ENCODE measurements at places on chromosomes 13 and 19.

GRCh38 chr13:27161980-27162379 is 9.6 kb downstream of the USP12 start:
- DNase-seq = no peak

GRCh38 chr19:38869160-38869835 is 8.8 kb downstream of the RINL start:
- no peak for DNase-seq

- DNase-seq = peak; percentile 81
Observed at GRCh38 chr19:41951686-41952172, 7.4 kb downstream of the RABAC1 start.

GRCh38 chr13:111658145-111659100 is 338.0 kb downstream of the TEX29 start:
- DNase-seq = peak; percentile 83

DNA sequence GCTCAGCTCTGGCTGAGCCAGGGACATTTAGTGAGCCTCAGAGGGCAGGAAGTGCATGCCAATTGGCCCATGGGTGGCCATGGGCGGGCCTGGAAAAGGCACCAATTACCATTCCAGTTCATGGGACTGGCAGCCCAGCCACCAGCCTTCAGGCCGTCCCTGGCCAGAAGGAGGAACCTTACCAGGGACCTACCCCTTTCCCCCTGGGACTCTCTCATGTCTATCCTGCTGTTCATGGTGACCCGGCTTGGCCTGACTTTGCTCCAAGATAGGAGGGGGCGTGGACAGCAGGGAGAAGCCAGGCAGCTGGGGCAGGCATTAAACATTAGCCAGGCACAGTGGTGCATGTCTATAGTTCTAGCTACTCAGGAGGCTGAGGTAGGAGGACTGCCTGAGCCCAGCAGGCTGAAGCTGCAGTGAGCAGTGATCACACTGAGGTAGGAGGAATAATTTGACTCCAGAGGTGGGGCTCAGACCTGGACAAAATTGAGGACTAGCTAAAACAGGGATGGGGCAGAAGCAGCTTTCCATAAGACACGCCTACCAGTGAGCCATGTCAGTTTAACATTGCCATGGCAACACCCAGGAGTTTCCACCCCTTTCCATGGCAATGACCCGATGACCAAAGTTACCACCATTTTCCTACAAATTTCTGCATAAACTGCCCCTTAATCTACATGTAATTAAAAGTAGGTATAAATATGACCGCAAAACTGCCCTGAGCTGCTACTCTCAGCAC is 14.3 kb upstream of the ZNF426 start:
- no peak for DNase-seq

DNA sequence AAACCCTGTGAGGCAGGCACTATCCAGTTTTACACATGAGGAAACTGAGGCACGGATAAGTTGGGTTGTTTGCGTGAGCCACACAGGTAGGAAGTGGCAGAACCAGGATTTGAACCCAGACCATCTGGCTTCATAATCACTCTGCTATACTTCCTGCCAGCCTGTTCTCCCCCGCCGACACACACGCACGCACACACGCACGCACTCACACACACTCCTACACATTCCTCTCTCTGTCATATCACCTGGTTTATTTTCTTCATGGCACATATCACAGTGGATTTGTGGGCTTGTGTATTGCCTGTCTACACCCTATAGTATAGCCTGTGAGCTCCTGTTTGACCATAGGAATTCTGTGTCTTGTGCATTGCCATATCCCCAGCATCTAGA is 140.0 kb downstream of the SIPA1L3 start:
- DNase-seq = no peak

DNA sequence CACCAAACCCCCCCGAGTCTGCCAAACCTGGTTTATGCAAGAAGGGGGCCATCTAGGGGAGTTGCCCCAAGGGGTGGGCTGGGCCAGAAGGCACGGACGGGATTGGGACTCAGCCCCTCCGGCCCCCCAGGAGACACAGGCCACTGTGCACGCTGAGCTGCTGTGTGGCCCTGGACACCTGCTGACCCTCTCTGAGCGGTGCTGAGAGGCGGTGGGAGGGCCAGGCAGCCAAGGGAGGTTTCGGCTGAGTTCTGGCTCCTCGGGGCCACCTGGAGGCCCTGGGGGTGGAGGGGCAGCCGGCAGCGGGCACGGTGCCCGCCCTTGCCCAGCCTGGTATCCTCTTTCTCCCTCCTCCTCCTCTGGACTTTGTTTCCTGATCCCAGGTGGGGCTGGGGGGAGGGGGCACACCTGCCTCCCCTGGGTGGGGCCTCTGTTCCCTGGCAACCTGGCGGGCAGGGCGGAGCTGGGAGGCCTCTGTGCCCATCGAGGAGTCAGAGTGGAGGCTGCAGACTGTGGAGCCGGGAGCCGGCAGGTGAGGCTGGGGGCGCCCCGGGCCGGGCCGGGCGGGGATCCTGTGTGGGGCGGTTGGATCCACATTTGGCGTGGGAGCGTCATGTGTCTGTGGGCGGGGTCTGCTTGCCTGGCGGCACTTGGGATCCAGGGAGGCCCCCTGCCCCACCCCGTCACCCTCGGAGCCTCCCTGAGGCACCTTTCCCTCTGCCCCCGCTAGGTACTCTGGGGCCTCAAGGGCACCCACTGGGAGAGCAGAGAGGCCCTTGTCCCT is at the start of gene MISP:
TSS of gene MISP (plus strand) at position 473 of the 784 bp plus-strand sequence. CDS start 5,835 bp downstream, outside the sequence.
- DNase-seq = no peak

GRCh38 chr19:28359431-28360414 is 853.2 kb downstream of the UQCRFS1 start:
- DNase-seq = no peak

DNA sequence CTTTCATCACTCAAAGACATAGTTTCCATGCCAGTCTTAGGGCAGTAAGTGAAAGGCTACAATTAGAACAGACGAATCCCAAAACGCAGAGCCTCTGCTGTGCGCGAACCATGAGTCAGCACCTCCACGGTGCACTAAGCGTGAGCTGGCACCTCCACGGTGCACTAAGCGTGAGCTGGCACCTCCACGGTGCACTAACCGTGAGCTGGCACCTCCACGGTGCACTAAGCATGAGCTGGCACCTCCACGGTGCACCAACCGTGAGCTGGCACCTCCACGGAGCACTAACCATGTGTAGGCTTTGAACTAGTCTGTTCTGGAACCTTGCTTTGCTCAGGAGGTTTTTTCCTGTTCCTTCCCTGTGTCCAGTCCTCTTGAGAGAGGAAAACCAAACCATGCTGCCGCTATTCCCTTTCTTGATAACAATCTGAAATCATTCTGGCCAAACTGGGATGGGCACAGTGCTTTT is 120.6 kb downstream of the IRS2 start:
- DNase-seq = no peak

- no peak for DNase-seq
Observed at GRCh38 chr19:5321851-5322681, 18.5 kb downstream of the PTPRS start.

DNA sequence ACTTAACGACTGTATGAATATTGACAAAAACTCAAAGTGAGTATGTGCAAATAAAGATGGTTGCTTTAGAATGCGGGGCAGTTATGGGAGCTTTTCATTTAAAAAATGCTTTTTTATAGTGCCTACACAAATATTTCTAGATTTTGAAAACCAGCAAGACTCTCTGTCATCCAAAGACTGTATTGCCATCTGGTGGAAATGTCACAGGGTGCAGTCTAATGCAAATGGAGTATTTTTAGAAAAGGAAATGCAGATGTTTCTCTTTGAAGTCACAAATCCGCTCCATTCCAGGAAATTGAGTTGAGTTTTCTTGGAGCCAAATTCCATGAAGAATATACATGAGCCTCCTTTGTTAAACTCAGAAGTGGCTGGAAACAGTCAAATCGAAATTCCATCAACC is 2.3 kb upstream of the C1QTNF9B start:
- DNase-seq = peak; percentile 62

DNA sequence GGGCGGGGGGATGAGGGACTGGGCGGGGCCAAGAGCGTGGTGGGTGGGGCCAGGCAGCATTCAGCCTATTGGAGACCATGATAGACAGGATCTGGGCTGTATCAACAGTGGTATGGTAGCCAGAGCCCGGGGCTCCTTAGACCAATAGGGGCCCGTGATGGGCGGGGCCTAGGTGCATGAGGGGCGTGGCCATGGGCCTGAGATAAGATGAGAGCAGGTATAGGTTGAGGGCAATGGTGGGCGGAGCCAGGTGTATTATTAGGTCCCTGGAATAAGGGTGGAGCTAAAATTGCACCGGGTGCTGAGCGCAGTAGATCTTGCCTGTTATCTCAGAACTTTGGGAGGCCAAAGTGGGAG is 5.3 kb downstream of the ABCA7 start:
- no peak for DNase-seq

DNA sequence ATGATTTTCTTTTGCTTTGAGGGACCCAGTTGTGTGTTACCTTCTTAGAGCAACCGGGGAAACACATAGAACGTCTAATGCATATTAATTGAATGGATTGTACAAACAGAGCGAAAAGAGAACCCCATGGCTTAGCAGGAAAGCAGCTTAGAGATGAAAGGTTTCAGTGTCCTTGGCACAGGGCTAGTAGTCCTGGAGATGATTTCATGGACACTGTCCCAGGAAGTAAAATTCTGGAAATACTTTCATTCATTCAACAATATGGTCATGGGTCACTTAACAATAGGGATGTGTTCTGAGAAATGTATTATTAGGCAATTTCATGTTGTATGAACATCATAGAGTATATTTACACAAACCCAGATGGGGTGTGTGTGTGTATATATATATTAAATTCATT is 9.7 kb upstream of the FUT2 start:
- peak; percentile 42 for DNase-seq

DNA sequence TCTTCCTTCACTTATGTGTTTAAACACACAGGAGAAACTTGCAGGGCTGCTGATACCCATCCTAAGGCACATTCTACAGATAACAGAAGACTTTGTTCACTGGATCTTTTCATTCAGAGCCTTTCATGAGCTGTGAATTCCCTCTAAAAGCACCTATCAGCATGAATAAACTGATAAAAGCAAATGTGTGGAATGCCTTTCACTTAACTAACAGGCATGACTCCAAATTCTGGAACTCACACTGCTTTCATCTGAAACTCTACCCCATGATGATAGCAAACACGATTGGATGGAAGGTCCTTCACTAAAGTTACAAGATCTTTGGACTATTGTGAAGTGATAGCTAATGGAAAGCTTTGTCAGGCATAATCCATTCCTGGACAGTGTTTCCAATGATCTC is 457.3 kb downstream of the EFNB2 start:
- no peak for DNase-seq

DNA sequence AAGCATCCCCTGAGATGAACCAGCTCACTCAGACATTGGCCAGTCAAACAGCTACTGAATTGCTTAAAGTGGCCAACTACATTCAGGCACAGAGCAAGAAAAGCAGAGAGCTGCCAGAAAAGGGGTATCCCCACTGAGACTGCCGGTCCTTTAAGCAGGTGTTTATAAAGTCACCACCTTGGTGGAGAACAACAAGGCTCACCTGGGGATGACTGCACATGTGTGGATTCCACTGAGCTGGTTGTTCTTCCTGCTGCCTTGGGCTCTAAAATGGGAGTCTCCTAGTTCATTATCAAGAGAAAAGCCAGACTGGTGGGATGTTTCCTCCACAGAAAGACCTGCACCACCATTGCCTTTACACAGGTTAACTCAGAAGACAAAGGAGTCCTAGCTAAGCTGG is 51.8 kb upstream of the IPO5 start:
- no peak for DNase-seq

DNA sequence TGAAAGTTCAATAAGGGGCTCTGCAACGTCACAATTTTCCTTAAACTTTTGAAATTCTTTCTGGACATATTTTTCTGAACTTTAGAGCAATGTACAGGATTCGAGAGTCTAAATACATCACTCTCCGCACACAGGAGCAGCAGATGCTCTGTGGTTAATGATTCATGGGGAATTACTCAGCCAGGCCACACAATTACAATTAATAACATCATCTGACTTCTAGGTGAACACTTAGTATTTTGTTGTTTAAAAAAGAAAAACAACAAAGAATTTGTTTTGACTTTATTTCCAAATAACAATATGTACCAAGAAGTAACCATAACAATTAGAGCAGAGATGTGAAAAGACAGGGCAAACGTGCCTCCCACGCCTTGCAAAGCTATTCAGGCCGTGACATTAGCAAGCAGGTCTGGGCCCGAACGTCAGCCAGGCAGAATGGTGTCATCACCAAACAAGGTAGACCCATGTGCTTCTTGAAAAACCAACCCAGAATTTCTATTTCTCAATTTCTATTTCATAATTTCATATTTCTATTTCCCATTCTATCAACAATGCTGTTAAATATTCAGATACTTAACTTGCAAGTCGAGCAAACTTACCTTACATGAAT is 236.3 kb downstream of the COL4A1 start:
- no peak for DNase-seq

GRCh38 chr13:59671881-59672280 is 491.8 kb downstream of the DIAPH3 start:
- no peak for DNase-seq

- no peak for DNase-seq
Observed at GRCh38 chr19:40344422-40344821, 3.8 kb downstream of the C19orf47 start.

GRCh38 chr19:47227352-47228167 is 3.4 kb downstream of the BBC3 start:
- DNase-seq = peak; percentile 69

- DNase-seq = no peak
Observed at GRCh38 chr19:34671972-34672371, 5.0 kb downstream of the SCGB2B2 start.

GRCh38 chr13:74246487-74246886 is 112.3 kb upstream of the KLF12 start:
- peak; percentile 18 for DNase-seq

DNA sequence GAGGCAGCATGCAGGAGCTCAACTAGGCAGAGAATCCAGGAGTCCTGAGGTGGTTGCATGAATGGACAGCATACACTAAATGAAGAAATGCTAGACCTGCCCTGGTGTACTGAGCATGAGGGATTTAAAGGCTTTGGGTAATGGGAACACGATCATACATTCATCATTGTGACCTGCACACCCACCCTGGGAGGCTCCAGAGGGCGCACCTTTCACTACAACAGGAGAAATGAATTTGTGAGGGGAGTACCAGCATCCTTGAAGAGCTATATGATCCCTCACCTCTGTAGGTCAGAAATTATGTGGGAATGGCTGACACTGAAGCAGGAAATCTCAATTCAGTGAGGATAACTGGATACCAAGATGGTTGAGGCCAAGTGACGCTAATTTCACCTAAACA is 8.9 kb downstream of the KLK2 start:
- no peak for DNase-seq

GRCh38 chr19:38277969-38278680 is 13.8 kb downstream of the SPINT2 start:
- no peak for DNase-seq

GRCh38 chr19:35846038-35846668 is 6.2 kb downstream of the NPHS1 start:
- no peak for DNase-seq

GRCh38 chr19:38402623-38402966 is 298 bp upstream of the FAM98C start:
- no peak for DNase-seq

DNA sequence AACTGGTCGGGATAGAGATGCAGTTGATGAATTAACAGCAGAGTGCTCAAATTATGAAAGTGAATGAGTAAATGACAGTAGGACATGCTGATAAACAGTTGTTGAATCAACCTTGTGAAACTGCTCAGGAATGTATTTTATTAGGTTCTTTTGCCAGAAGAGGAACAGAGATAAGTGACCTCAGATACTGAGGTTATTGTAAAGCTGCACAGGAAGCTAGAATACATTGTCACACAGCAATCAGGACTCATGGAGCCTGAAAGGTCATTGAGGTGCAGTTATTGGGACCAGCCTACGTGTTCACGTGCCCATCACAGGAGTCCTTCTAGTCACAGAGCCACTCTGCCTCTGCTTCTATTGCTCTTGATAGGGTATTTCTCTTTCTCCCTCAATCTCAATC is 47.5 kb upstream of the MED4 start:
- no peak for DNase-seq
